ENCODE measurements at places on chromosomes 6 and 20.

GRCh38 chr20:10572853-10573252 is 100.9 kb downstream of the JAG1 start:
- DNase-seq, result no peak

- DNase-seq, result no peak
These were observed 179.9 kb downstream of the ZDHHC14 start for GRCh38 chr6:157560691-157561413.

GRCh38 chr20:58981628-58982364 is 740 bp downstream of the NELFCD start:
- DNase-seq, result no peak

DNA sequence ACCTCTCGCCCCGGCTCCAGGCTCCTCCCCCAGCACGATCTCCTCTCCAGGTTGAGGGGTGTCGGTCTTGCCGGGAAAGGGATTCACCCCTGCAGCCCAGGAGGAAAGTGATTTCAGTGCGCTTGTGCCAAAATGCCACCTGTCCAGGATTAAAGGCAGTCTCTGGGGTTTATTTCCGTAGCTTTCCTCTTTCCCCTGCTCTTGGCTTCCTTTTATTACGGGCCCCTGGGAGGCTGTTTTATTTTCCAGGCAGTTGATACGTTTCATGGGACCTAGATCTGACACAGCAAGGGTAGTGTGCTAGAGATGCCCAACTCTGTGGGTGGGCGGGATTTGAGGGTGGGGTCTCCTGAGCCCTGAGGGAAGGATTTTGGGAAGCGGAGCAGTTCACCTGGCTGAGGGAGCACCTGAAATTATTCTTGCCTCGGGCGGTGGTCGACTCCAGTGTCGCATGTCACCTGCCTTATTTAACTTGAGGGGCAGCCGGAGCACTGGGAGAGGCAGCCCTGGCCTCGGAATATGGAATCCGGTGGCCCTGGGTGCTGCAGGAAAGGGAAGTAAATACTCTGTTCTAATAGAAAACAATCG is 9.5 kb upstream of the NKX2-2 start:
- no peak for DNase-seq

DNA sequence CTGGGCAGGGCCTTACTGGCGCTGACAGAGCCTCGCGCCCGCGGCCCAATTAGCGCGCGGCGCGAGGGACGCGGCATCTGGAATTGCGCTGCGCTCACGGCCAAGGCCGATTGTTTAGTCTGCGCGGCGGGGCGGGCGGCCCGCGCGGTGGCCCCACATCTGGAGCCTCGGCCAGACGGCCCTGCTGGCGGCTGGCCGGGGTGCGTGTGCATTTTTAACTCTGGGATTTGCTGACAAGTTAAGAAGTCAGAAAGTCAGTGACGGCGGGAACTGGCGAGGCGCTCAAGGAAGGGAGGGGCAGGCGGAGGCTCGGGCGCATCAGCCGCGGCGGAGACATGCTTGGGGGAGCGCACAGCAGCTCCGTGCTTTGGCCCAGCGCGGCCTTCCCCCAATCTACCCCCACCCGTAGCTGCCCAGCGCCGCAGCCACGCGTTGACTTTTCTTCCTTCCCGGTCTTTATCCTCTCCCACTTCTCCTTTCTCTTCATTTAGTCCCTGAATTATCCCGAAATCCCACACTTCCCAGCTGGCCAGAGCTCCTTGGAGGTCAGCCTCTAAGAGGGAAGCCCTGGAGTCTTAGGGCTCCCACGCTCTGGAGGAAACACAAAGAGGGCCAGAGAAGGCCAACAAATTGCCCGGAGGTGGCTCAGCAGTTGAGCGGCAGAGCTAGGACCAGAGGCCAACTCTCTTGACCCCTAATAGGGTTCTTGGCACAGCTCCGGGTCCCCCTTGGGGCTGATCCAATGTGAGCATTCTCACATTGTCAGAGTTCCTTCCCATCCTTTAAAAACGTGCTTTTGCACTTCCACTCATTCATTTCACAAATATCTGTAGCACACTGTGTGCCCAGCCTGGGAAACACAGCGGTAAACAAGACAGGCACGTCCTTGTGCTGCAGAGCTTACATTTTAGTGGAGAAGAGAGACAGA is 40.8 kb upstream of the FOXP4 start:
- no peak for DNase-seq
